GM23338 (cell line): ENCODE measurements at places on chromosomes 4 and X. TPM values are rescaled to one million over a fixed set of nuclear protein-coding genes. Genes with fewer than 3 reads are reported as not detected.

DNA sequence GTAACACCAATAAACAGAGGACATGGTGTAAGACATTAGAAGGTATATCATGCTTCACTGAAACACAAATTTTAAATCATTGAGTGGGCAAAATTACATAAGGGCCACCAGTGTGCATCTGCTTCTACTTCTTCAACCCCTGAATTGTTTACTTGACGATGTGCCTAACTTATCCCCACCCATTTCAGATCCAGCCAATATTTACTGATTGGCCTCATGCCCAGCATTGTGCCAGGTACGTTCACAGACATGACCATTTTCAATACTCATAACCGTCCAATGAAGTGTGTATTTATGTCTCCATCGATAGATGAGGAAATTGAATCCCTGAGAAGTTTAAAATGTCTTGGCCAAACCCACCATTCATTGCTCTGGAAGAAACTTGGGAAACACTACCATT lies 208.3 kb upstream of the MID1 start:
- no peaks in the 10 kb centered on the region for H3K36me3 ChIP-seq
- peaks cover 9% of the 10 kb centered on the region for H3K4me1 ChIP-seq
- H3K27ac ChIP-seq = no peak overlapping the region
- H3K27me3 ChIP-seq = no peaks in the 10 kb centered on the region
- no peak for DNase-seq
- H3K4me3 ChIP-seq = no peak overlapping the region

DNA sequence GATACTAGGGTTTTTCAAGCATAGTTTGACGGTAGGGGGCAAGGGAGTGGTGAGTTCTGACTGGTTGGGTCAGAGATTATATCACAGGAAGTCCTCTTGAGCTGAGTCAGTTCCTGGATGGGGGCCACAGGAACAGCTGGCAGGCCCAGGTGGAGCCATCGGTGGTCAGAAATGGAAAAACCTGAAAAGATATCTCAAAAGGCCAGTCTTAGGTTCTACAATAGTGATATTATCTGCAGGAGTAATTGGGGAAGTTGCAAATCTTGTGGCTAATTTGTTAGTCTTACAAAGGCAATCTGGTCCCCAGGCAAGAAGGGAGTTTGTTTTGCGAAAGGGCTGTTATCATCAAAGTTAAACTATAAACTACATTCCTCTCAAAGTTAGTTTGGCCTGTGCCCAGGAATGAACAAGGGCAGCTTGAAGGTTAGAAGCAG lies 159.3 kb downstream of the PTCHD1 start:
- H3K4me3 ChIP-seq = no peak overlapping the region
- H3K27me3 ChIP-seq = no peaks in the 10 kb centered on the region
- H3K4me1 ChIP-seq = 0 out of 2 replicates have a peak, but pooled peaks cover 5% of the 10 kb centered on the region
- no peak overlapping the region for H3K27ac ChIP-seq

- H3K27ac ChIP-seq = no peak overlapping the region
- H3K36me3 ChIP-seq = no peaks in the 10 kb centered on the region
- no peak overlapping the region for H3K4me3 ChIP-seq
- no peaks in the 10 kb centered on the region for H3K4me1 ChIP-seq
These were observed 118.9 kb upstream of the FSTL5 start for GRCh38 chr4:162282684-162283083.

DNA sequence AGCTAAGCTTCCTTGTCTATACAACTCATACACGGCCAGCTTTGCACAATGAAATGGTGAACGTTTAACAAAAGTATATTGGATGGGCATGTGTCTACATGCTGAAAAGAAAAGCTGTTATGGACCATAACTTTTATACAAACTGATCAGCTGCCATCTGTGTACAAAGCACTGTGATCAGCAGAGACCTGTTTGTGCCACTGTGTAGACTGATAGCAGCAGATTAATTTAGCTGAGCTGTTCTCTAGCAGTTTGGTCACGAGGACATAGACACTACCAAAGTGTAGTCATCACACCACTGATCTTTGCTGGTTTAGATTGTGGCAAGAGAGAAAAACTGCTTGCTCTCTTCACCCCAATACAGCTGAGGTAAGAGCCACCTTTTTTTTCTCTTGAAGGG lies 124.5 kb downstream of the RAPGEF2 start:
- no peaks in the 10 kb centered on the region for H3K27me3 ChIP-seq
- peak overlapping the region; percentile 72 for H3K27ac ChIP-seq
- H3K36me3 ChIP-seq = no peaks in the 10 kb centered on the region
- DNase-seq = no peak

PLP1 gene
- total RNA-seq = 49.9 and 66.9 TPM in 2 replicates

DNA sequence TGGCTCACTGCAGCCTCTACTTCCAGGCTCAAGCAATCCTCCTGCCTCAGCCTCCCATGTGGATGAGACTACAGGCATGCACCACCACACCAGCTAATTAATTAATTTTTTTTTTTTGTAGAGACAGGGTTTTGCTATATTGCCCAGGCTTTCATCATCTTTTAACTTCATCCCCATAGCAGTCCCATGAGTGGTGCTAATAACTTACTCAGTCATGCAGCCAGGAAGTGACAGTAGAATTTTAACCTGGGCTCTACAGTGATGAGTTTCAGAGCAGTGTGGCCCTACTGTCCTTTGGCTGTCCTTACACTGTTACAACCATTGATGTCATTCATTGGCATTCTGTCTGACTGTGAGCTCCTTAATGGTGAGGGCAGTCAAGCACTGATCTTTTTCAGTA lies 3.9 kb upstream of the OCIAD2 start:
- no peaks in the 10 kb centered on the region for H3K36me3 ChIP-seq
- peaks cover 8% of the 10 kb centered on the region for H3K4me1 ChIP-seq
- H3K4me3 ChIP-seq = no peak overlapping the region
- no peak overlapping the region for H3K27ac ChIP-seq

DNA sequence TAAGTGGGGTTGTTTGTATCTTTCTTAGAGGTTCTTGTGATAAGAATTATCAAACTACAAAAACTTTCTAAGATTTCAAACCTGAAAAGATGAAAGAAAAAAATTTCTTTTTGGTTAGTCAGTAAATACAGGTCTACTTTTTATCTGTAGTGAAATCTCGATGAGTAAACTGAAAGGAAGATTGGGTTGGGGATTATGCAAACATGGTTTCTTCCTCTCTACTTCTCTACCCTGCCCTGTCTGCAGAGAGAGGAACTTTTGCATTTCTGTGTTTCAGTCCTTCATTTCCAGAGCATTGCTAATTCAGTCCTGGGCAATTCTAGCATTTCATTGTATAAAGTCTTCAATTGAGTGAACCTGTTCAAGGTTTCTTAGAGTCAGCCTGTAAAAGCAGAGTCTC lies 51.6 kb upstream of the IL2 start:
- H3K4me1 ChIP-seq = 0 out of 2 replicates have a peak, but pooled peaks cover 11% of the 10 kb centered on the region
- no peak overlapping the region for H3K27ac ChIP-seq
- no peaks in the 10 kb centered on the region for H3K36me3 ChIP-seq
- no peaks in the 10 kb centered on the region for H3K27me3 ChIP-seq

GRCh38 chr4:102715057-102715456 lies 45.7 kb downstream of the MANBA start:
- DNase-seq = peak; percentile 35
- H3K36me3 ChIP-seq = peaks cover 11% of the 10 kb centered on the region
- no peak overlapping the region for H3K4me3 ChIP-seq
- H3K27me3 ChIP-seq = no peaks in the 10 kb centered on the region
- no peaks in the 10 kb centered on the region for H3K4me1 ChIP-seq
- H3K27ac ChIP-seq = no peak overlapping the region

DNA sequence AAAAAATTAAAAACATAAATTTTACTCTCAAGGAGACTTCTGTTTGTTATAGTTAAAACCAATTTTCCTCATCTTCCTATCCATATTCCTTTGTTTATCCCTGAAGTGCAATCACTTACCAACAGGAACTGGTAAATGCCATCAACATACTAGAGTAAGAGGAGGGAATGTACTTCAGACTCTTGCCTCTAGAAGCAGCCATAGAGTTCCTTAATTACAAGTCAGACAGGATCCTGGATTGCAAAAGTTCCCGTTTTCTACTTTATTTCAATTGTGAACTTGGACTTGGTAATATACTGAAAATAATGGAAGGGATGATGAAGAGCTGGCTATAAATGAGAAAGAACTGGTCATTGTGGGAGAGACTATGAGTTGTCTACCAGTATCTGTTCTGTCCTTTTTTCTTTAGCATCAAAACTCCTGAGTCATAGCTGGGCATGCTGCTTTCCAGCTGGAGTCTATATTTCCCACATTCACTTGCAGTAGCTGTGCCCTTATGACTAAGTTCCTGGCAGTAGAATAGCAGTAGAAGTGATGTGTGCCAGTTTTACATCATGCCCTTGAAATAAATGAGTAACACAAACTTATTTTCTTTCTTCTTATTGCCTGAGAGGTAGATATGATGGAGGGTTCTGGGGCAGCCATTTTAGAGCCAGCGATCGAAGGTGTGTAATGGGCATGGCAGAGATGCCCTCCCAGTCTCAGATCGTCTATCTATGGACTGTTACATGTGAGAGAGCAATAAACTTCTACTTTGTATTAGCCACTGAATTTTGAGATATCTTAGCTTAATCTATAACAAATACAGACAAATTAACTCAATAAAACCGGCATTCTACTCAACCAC lies 26.8 kb upstream of the SPARCL1 start:
- no peaks in the 10 kb centered on the region for H3K27me3 ChIP-seq
- H3K27ac ChIP-seq = no peak overlapping the region
- DNase-seq = no peak
- H3K4me1 ChIP-seq = no peaks in the 10 kb centered on the region
- H3K36me3 ChIP-seq = no peaks in the 10 kb centered on the region
- H3K4me3 ChIP-seq = no peak overlapping the region

GPRIN3 gene
- 3.2 TPM in 2 replicates for total RNA-seq

DNA sequence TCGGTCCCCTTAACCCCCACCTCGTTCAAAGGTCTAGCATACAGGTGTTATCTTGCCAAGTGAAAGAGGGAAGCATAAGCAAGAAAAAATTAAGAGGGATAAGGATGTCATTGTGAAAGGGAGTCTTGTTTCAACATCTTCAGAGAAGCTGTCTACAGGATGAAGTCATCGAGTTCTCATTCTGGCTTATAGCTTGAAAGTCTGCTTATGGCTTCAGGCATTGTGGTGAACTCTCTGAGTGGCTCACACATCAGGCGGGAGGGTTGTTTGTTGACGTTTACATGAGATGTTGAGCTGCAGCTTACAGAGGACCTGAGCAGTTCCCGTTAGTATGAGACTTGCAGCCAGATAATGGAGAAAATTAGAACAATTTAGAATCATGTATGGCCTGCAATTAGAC lies 16.6 kb downstream of the MAGEA9B start:
- DNase-seq = no peak
- H3K4me3 ChIP-seq = no peak overlapping the region
- H3K27me3 ChIP-seq = no peaks in the 10 kb centered on the region
- H3K4me1 ChIP-seq = no peaks in the 10 kb centered on the region
- no peaks in the 10 kb centered on the region for H3K36me3 ChIP-seq

ITGB1BP2 gene
- total RNA-seq = 3.2 and 10.9 TPM in 2 replicates

GRCh38 chr4:122119739-122120138 lies 32.4 kb upstream of the BLTP1 start:
- no peak overlapping the region for H3K27ac ChIP-seq
- no peaks in the 10 kb centered on the region for H3K4me1 ChIP-seq
